ENCODE measurements at places on chromosomes 7 and 10.

DNA sequence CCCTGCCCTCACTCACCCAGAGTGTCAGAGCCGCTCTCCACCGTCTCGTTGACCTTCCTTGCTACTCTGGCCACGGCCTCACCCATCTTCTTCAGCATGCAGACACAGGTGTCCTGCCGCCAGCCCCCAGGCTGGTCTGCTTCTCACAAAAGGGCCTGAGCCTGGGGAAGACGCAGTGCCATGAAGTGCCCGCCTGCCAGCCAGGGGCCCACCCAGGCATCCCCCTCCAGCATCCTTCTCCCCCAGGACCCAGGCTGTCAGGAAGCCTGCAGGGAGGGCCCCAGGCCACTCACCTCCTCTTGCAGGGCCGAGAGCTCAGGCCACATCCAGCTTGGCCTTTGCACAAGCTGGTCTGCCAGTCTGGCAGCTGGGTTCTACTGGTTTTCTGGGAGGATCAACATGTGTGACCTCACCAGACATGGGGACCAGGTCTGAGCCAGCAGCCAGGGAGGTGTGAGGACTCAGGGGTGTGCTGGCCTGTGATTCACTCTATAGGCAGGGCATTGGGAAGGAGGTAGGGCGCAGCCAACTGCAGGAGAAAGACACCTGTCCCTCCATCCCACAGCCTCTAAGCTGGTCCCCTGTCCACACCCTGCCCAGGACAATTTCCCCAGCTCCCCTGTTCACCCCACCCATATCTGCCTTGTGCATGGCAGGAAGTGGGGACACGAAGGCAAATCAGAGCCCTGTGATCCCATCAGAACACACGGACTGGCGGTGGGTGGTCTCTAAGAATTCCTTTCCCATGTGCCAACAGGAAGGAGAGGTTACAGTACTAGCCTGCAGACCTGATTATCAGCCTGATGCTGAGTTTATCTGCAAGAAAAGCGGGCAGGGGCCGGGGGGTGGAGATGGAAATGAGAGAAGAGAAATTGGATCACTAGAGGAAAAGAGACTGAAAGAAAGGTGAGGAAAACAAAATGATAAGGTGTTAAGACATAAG is 5.7 kb downstream of the LRRC20 start:
- DNase-seq = no peak

DNA sequence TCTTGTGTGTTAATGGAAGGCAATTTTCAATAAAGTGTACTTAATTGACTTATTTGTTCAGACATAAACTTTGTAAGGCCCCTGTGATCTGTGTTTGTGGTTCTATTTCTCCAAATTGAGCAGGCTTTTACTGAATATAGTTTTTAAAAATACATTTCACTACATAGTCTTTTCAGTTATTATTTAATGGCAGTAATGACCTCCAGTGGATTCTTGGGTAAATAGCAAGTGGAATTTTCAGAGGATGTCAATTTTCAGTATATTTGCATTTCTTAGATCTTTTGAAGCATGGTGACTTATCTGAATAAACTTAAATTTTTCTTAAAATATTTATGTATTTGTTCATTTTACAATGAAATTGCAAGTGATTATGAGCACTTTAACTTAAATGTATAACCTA is 203.1 kb upstream of the PCLO start:
- no peak for DNase-seq

DNA sequence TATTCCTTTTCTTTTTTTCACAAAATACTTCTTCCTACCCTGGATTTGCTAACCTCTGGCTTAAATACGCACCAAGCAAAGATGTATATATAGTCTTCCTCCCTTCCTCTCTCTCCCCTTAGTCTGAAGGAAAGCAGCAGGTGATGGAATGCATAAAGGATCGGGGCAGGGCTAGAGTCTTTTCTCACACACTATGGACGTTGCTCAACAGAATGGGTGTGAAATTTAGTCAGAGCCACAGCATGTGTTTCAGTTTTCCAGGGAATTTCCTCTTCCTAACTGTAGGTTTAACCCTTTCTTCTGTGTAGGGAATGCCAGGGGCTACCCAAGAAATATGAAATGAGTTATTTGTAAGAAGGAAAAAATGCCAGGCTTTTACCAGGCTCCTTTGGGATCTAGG is 71.4 kb upstream of the NFKB2 start:
- no peak for DNase-seq

GRCh38 chr10:63481815-63482421 is 16.1 kb upstream of the JMJD1C start:
- no peak for DNase-seq

DNA sequence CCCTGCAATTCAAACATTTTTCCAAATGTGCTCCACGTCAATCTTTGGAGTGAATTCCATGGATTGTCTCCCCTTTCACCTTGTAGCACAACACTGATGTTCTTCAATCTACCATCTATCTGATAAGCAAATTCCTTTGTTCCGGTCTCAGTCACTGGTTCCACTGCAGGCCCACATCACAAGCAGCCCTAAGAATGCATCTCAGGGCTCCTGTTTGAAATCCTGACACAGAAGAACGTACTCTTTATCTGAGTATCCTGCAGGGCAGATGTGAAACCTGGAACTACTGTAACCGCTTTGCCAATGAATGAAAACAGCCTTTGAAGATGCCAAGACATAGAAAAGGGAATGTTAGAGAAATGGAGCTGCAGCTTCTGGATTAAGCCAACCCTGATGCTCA is 62.9 kb upstream of the FAM133B start:
- DNase-seq = no peak

GRCh38 chr7:43721193-43721806 is 8.0 kb downstream of the COA1 start:
- DNase-seq = no peak

- no peak for DNase-seq
Observed at GRCh38 chr7:117809958-117810357, 63.3 kb downstream of the CTTNBP2 start.

- no peak for DNase-seq
Observed at GRCh38 chr7:148814922-148815559, 69.0 kb downstream of the EZH2 start.

GRCh38 chr7:153103202-153103601 is 343.6 kb downstream of the ACTR3B start:
- DNase-seq = no peak

DNA sequence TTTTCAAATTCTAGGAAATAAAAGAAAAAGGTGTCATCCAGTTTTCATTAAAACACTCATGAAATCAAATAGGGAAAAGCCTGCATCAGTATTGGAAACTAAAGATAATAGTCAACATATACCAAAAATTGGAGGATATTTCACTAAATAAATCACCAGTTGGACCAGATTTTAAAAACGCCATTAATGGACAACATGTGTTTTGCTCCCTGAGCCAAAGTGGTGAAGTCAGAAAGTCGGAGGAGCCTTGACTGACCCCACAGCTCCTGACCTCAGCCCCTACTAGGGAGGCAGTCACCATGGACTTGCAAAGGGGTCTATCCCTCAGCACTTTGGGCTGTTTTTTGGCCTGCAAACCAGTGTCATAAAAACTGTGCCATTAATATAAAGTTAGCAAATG is 98.3 kb upstream of the SEC61G start:
- no peak for DNase-seq

DNA sequence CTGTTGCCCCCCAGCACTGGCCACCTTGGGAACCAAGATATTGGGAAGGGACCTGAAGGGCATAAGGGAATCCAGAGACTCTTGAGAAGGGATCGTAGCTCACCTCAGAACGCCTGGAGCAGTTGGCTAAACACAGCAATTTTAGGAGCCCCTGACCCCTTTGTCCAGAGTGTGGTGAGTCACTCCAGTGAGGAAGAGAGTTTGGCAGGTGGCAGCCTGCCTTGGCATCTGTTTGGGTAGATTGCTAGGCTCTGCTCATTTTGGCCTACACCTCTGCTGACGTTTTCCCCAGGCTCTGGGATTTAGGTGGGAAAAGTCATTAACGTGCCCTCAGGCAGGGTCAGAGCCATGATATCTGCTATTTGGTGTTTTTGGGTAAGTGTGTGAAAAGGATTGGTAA is 100.6 kb downstream of the GRB10 start:
- no peak for DNase-seq

DNA sequence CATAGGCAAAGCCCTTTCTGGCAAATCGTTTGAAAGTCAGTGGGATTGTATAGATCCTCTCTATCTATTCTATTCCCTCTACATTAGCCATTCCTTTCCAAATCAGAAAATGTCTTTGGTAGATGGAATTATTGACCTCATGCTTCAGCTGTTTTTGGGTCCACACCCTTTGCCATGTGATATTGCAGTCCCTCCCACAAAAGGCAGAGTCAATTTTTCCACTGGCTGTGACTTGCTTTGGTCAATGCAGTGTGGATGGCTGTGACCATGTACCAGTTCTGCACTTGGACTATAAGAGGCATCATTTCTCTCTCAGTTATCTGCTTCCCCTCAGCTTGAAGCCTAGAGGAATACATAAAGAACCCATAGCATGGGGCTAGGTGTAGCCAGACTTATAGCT is 332.9 kb downstream of the PTEN start:
- no peak for DNase-seq

- DNase-seq = no peak
Observed at GRCh38 chr10:62715383-62715782, 89.1 kb upstream of the ADO start.

- DNase-seq = no peak
Observed at GRCh38 chr10:70312972-70313371, 29.2 kb upstream of the NPFFR1 start.

GRCh38 chr7:6579446-6579845 is 2.2 kb downstream of the ZDHHC4 start:
- no peak for DNase-seq

DNA sequence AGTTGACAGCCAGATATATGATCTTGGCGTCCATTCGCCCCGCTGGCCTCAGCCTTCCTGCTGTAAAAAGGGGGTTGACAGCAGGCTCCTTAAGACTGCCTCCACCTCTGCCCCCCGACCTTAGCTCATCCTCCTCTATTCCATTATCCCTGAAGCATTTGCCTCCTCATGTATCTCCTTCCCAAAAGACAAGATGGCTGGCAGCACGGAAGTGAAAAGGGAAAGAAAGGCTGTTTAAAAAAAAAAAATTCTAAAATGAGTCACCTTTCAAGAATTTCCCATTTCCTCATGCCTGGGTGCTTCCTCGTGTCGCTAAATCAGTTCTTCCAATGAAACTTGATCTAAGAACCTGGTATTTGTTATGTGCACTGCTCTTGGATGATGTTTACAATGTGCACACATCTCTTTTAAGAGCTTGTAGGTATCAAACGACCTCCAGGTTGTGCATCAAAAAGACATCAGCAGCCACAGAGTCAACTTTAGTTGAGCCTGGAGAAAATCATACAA is 1.7 kb downstream of the SCRN1 start:
- no peak for DNase-seq

DNA sequence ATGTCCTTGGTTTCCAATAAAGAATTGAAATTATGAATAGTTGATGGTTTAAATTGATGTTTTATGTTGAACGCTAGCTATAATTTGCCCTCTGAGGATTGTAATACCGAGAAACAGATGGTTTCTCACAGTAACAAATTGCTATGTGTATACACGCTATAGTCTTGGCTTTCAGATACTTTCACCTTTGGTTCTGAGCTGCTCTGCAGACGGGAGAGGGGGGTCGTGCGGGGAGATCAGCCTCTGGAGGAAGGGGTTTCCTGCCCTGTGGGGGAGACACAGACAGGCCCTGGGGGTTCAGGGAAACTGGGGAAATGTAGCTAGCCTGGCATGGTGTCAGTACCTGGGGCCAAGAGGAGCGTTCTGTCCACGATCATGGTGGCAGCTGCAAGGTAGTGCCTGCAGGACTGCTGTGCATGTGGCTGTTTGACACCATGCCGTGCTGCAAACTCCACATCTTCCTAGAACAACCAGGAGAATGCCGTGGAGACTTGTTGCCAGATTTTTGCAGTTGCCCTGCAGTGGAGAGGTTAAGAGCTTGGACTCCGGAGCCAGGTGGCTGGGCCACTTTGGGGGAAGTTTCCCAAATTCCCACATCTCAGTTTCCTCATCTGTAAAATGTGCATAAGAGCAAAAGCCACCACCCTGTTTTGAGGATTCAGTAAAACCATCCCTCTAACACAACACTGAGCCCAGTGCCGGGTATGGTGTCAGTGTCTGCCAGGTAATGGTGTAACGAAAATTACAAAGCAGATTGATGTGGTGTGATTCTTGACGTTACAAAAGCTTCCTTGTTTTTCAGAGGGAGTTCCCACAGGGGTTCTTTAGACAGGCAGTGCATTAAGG is 167.9 kb downstream of the CUX1 start:
- DNase-seq = no peak

DNA sequence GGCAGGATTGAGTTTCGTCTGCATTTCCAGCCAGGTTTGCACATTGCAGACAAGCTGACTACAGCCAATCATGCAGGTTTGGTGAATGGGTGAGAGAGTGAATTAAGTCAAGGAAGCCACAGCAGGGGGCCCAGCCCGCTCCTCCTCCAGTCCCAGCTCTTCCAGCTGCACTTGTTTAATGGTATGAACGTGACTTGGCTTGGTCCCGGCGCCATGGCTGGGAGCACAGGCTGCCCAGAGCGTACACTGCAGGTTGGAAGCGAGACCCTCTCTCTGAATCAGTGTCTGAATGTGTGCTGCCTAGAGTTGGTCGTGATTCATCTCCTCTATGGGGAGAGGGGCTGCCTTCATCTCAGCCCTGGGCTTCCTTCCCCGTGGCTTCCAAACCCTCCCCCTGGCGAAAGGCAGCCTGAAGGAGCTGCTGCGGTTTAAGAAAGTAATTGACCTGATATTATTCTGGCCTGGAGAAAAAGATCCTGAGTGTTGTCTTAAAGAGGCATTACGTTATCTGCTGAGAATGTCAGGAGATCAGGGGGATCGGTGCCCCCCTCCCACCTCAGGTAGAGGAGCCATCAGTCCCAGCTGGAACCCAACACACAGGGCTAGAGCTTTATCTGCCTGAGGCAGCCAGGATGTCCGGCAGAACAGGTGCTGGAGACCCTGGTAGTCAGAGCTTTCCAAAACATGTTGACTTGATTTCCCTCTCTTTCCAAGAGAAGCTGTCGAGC is 132.1 kb downstream of the COL26A1 start:
- DNase-seq = no peak

- DNase-seq = no peak
Observed at GRCh38 chr10:70963271-70963670, 74.9 kb upstream of the PCBD1 start.

- no peak for DNase-seq
Observed at GRCh38 chr10:46293832-46294640, 7.2 kb downstream of the ANTXRL start.

DNA sequence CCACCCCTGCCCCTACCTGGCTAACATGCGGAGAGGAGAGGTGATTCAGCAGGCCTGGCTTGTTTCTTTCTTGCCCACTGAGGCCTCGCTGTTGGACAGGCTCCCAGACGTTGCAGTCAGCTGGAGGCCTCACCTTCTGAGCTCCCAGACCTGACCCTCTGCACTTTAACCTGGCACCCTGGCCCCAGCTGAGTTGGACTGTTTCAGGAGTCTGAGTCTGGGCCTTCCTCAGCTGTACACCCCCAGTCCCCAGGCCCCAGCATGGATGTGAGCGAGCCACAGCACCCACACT is 35.0 kb downstream of the UNC5B start:
- DNase-seq = no peak

- DNase-seq = no peak
Observed at GRCh38 chr7:99788554-99788953, 4.6 kb upstream of the CYP3A4 start.

GRCh38 chr7:120272261-120272660 is 714 bp upstream of the KCND2 start:
- DNase-seq = no peak

Data from NCI-H1436 treated with DMSO at 0.1 percent for 48 hours (cell line).